Caco-2 (cell line): ENCODE measurements at places on chromosomes 2 and 18. TPM values are rescaled to one million over a fixed set of nuclear protein-coding genes. Genes with fewer than 3 reads are reported as not detected.

REG3G gene
- not detected in 2 replicates for total RNA-seq

SERPINB13 gene
- not detected in 2 replicates for total RNA-seq

- no peak overlapping the region for H3K4me3 ChIP-seq
- H3K4me1 ChIP-seq = no peaks in the 10 kb centered on the region
- DNase-seq = no peak
- H3K27ac ChIP-seq = no peak overlapping the region
- no peaks in the 10 kb centered on the region for H3K27me3 ChIP-seq
- no peaks in the 10 kb centered on the region for H3K36me3 ChIP-seq
These were observed 927.3 kb upstream of the CDH2 start for GRCh38 chr18:29104227-29104626.

DNA sequence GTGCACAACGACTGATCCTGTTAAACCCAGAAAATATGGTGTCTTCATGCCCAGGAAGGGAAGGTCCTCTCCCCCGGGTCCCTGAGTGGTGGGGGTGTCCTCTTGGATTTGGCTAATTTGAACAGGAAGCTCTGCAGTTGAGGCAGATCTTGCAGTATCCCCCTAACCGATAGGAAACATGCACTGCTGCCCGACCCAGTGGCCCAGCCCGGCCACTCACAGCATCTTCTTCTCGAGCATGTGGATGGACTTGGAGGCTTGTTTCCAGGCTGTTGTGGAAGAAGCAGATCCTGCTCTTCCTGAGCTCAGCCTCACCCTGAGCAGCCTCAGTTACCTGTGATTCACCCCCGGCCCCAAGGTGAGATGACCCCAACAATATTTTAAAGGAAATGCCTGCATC is 46.4 kb upstream of the ASB1 start:
- no peaks in the 10 kb centered on the region for H3K27me3 ChIP-seq
- H3K4me1 ChIP-seq = no peaks in the 10 kb centered on the region
- no peak for DNase-seq
- no peak overlapping the region for H3K4me3 ChIP-seq
- H3K27ac ChIP-seq = no peak overlapping the region

- no peak overlapping the region for H3K4me3 ChIP-seq
- no peak for DNase-seq
- H3K27ac ChIP-seq = no peak overlapping the region
- H3K36me3 ChIP-seq = peaks cover 3% of the 10 kb centered on the region
- H3K27me3 ChIP-seq = no peaks in the 10 kb centered on the region
These were observed 2.4 kb upstream of the CNNM3 start for GRCh38 chr2:96813656-96814055.

- H3K4me1 ChIP-seq = no peaks in the 10 kb centered on the region
- DNase-seq = no peak
- H3K4me3 ChIP-seq = no peak overlapping the region
- H3K27me3 ChIP-seq = peaks cover 2% of the 10 kb centered on the region; the same call in 1 of the 2 replicates
- H3K27ac ChIP-seq = no peak overlapping the region
These were observed 4.5 kb upstream of the IL18RAP start for GRCh38 chr2:102418421-102418961.

GRCh38 chr2:229022071-229022470 is 249.0 kb downstream of the PID1 start:
- no peaks in the 10 kb centered on the region for H3K4me1 ChIP-seq
- no peaks in the 10 kb centered on the region for H3K36me3 ChIP-seq
- no peaks in the 10 kb centered on the region for H3K27me3 ChIP-seq
- H3K27ac ChIP-seq = no peak overlapping the region
- H3K4me3 ChIP-seq = no peak overlapping the region

GRCh38 chr2:85748985-85749875 is 4.6 kb upstream of the ATOH8 start:
- H3K27me3 ChIP-seq = peaks cover 8% of the 10 kb centered on the region
- no peak overlapping the region for H3K4me3 ChIP-seq
- no peak overlapping the region for H3K27ac ChIP-seq

DNA sequence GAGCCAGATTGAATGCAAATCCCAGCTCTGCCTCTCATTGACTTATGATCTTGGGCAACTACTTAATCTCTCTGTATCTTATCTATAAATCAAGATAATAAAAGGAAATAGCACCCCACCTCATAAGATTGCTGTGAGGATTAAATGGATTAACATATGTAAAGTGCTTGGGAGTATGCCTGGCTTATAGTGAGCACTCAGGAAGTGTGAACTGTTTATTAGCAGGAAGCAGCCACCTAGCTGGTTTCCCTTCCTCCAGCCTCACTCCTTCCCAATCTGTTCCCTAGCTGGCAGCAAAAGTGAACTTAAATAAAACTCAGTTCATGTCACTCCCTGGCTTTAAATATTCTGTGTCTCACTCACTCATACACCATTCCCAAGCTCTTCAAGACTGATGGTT is 526.6 kb upstream of the PKDCC start:
- no peaks in the 10 kb centered on the region for H3K4me1 ChIP-seq
- H3K4me3 ChIP-seq = no peak overlapping the region
- H3K36me3 ChIP-seq = no peaks in the 10 kb centered on the region
- H3K27me3 ChIP-seq = no peaks in the 10 kb centered on the region
- no peak overlapping the region for H3K27ac ChIP-seq
- DNase-seq = no peak

UGT1A3 gene
- total RNA-seq = 0.64 and 0.65 TPM in 2 replicates

- H3K27ac ChIP-seq = no peak overlapping the region
- no peaks in the 10 kb centered on the region for H3K27me3 ChIP-seq
- no peak for DNase-seq
- no peaks in the 10 kb centered on the region for H3K36me3 ChIP-seq
These were observed 9.9 kb upstream of the TMEM37 start for GRCh38 chr2:119421741-119422140.

DNA sequence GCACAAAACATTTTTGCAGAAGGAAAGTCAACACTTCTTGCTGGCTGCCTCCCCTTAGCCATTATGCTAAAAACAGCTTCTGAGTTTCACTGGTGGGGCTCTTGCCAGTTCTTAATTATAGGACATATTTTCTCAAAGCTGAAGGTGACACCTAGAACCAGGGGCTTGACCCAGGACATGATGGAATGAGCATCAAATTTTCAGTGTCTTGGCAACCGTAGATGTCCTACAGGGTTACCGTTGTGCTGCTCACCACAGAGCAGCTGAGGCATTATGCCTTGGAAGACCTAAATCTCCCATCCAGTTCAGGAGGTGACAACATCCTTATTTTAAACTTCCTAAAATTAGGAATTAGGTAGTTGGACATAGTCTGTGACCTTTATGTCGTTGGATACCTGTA is 46.7 kb downstream of the TMEM185B start:
- no peaks in the 10 kb centered on the region for H3K4me1 ChIP-seq
- no peak for DNase-seq
- no peak overlapping the region for H3K27ac ChIP-seq
- peaks cover 2% of the 10 kb centered on the region for H3K36me3 ChIP-seq
- no peak overlapping the region for H3K4me3 ChIP-seq
- no peaks in the 10 kb centered on the region for H3K27me3 ChIP-seq

GRCh38 chr2:44880125-44880483 is 61.4 kb upstream of the SIX3 start:
- no peak for DNase-seq
- H3K27ac ChIP-seq = no peak overlapping the region
- 0 out of 2 replicates have a peak, but pooled peaks cover 10% of the 10 kb centered on the region for H3K4me1 ChIP-seq
- no peak overlapping the region for H3K4me3 ChIP-seq
- no peaks in the 10 kb centered on the region for H3K27me3 ChIP-seq

DNA sequence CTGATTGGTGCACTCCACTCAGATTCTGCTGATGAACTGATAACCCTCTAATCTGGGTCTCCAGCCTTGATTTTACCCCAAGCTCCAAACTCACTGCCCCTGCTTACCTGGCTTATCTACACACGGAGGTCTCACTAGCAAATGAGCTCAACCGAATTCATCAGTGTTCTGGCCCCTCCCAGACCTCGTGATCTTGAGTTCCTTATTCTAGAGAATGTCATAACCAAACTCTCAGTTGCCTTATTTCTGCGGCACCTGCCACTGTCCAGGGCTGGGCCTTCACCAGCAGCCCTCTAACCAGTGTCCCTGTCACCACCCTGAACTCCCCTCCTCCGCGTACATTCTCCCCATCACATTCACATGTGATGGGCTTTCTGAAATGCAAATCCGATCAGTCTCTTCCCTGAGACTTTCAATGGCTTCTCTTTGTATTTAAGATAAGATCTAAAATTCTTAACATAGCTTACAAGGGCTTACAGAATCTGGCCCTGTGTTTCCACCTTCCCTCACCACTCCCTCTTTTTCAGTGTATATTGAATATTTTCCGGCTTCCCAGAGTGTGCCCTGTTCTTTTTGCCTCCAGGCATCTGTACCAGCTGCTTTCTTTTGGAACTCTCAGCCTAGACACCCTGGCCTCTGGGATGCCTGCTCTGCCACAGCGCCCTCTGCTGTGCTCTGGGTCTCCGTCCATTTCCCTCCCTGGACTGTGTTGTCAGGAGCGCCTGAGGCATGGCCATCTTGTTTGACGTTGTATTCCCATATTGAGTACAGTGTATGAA is 31.1 kb downstream of the NAB1 start:
- H3K36me3 ChIP-seq = 0 out of 2 replicates have a peak, but pooled peaks cover 1% of the 10 kb centered on the region
- H3K4me1 ChIP-seq = peaks cover 16% of the 10 kb centered on the region
- no peaks in the 10 kb centered on the region for H3K27me3 ChIP-seq

SLC8A1 gene
- 0.21 and 0.43 TPM in 2 replicates for total RNA-seq

POMC gene
- 10.5 and 14.9 TPM in 2 replicates for total RNA-seq

DNA sequence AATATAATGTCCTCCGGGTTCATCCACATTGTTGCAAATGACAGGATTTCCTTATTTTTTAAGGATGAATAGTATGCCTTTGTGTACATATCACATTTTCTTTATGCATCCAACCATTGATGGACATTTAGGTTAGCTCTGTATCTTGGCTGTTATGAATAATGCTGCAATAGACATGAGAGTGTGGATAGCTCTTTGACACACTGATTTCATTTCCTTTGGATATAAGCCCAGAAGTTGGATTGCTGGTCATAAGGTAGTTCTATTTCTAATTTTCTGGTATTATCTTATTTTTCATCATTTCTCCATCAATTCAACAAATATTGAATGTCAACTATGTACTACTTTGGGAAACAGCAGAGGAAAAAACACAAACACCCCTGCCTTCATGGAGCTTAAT is 423.3 kb downstream of the MTX2 start:
- DNase-seq = no peak
- H3K4me1 ChIP-seq = no peaks in the 10 kb centered on the region
- H3K36me3 ChIP-seq = no peaks in the 10 kb centered on the region
- H3K27ac ChIP-seq = no peak overlapping the region

NEU2 gene
- not detected in 2 replicates for total RNA-seq

GRCh38 chr2:46821600-46821999 is 94.0 kb downstream of the MCFD2 start:
- no peaks in the 10 kb centered on the region for H3K4me1 ChIP-seq
- no peak overlapping the region for H3K4me3 ChIP-seq
- no peak overlapping the region for H3K27ac ChIP-seq
- DNase-seq = no peak

MARCHF4 gene
- total RNA-seq = not detected in 2 replicates

DNA sequence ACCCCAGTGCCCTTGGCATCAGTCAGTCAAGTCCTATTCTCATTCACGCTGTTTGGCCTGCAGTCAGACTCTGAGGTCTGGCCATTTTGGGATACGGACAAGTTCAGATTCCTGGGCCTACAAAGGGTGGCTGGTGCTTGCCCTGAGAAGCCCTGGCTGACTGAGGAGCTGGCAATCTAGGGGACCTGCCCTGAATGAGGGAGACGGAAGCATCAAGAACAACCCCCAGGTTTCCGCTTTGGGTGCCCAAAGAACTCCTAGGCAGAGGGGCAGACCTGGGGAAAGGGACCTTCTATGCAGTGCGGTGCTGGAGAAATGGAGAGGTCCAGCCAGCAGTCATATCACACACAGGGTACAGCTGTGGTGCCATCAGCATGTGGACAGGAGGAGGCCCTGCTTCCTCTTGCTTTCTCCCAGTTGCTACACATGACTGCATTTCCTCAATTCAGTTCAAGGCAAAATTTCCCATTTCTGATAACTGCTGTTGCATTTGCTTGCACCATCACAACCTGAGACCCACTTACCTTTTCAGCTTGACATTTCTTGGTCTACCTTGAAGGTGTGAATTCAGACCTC is 70.9 kb upstream of the LGALSL start:
- H3K4me1 ChIP-seq = peaks cover 9% of the 10 kb centered on the region; the same call in 1 of the 2 replicates
- H3K4me3 ChIP-seq = no peak overlapping the region
- no peak for DNase-seq

AAMP gene
- 118 and 125 TPM in 2 replicates for total RNA-seq

KIF1A gene
- 29.8 and 33.1 TPM in 2 replicates for total RNA-seq

ERICH2 gene
- 3.1 and 3.3 TPM in 2 replicates for total RNA-seq

DNA sequence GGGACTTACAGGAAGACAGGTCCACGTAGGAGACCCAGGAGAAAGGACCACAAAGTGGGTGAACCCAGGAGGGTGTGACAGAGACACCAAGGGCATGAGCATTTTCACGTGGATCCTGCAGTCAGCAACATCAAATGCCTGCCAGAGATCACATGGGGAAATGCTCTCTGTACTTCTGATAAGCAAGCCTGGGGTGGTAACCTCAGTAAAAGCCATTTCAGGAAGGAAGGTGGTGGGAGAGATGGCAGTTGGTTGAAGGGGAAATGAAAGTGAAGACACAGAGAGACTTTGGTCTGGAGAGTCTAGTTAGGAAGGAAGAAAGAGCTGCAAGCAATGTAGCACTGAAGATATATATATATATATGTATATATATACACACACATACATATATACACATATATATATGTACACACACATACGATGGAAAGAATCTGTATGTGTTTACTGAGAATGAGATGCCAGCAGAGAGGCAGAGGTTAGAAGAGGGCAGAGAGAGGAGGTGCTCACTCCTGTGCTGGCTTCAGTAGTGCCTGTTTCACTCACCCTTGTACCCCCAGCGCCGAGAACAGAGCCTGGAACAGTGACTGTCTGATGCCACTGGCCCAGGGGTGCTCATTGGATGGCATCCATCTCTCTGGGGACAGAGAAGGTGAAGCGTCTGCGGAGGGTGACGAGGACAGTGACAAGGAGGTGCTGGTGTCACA is 314.9 kb downstream of the AFF3 start:
- H3K4me3 ChIP-seq = no peak overlapping the region
- H3K4me1 ChIP-seq = no peaks in the 10 kb centered on the region
- H3K36me3 ChIP-seq = no peaks in the 10 kb centered on the region
- no peak for DNase-seq

GLB1L gene
- 3.3 and 4.3 TPM in 2 replicates for total RNA-seq

CD8B2 gene
- 0.09 and 0.14 TPM in 2 replicates for total RNA-seq

CDH2 gene
- total RNA-seq = 0.81 and 1.4 TPM in 2 replicates

- no peaks in the 10 kb centered on the region; the same call in 1 of the 2 replicates for H3K27me3 ChIP-seq
- no peak overlapping the region for H3K4me3 ChIP-seq
- no peak for DNase-seq
These were observed 15.1 kb downstream of the RDH14 start for GRCh38 chr2:18545384-18545783.

- H3K36me3 ChIP-seq = no peaks in the 10 kb centered on the region
- H3K27ac ChIP-seq = no peak overlapping the region
- H3K4me3 ChIP-seq = no peak overlapping the region
These were observed 50.0 kb upstream of the MBOAT2 start for GRCh38 chr2:9053534-9053931.

CROCC2 gene
- total RNA-seq = not detected in 2 replicates
